ENCODE measurements at places on chromosomes 11 and 22.
A peak's percentile ranks its signal among the peaks of the same experiment; 100 is the strongest.

GRCh38 chr11:45652781-45653180 is 12.6 kb downstream of the CHST1 start:
- DNase-seq, result no peak

DNA sequence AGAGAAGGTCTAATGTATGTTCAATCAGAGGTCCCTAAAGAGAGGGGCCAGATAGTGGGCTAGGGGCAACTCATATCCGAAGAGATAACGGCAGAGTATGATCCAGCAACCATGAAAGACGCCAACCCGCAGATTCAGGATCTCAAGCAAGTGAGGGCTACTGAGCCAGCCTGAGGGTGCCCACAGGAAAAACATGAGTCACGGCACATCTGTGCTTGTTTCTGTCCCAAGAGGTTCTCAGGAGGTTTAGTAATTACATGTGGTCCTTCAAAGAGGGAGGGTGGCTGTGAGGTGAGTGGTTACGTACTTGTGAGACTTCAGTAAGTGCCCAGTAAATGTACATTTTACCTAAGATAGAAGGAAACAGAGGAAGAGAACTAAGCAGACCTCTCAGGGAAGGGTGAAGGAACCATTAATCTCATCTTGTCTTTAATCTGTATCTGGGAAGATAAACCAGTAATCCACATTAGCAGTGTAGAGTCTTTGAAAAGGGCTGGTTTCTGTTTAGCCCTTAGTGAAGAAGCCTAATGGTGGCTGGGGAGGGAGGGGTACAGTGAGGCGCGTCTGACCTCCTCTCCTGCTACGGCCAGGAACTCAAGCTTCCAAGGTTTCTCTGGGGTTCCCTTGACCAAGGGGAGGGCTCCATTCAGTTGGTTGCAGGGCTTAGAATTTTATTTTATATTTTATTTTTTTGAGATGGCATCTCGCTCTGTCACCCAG is 10.2 kb downstream of the SIRT3 start:
- peak; percentile 24 for DNase-seq

GRCh38 chr11:27011560-27012233 is 17.8 kb downstream of the FIBIN start:
- no peak for DNase-seq

- DNase-seq, result no peak
These were observed 123.3 kb upstream of the RCN1 start for GRCh38 chr11:31967404-31968130.

GRCh38 chr11:86482692-86483091 is 108.0 kb downstream of the CCDC81 start:
- no peak for DNase-seq

DNA sequence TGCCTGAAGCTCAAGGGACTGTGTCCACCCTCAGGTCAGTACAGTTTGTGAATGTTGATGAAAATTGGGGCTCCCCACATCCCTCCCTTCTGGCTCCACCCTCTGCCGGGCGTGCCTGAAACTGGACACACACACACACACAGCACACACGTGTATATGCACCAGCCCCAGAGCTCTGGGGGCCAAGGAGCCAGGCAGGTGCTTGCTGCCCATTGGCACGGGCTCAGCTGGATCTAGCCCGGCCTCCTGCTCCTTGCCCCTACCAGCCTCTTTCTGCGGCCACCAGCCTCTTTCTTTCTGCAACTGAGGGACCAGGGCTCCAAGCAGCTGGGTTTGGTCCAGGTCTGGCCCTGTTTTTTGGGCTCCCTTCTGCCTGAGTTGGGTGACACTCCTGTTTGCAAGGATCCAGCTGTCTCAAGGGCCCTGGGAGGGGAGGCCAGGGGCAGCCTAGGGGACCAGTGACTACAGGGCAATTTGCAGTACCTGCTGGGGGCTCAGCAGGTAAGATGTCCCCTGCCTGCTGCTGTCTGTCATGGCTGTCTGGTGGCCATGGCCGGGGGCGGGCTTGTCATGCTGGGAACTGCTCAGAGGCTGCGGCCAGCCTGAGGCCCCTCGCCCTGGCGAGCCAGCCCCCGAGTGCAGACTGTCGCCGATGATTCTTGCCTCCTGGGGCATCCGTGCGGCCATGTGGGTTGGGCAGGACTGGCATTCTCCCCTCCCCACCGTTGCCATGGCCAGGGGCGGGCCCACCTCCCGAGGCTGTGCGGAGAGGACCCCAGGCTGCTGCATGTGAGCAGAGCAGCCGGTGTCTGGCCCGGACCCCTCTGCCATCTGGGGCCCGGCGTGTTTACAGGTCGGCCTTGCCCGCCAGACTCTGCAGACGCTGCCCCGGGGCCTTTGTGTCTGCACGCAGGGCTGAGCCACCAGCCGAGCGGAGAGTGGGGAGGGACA is 51.5 kb upstream of the PPARA start:
- DNase-seq, result no peak

- no peak for DNase-seq
These were observed 736 bp downstream of the RDX start for GRCh38 chr11:110295531-110296225.

- no peak for DNase-seq
These were observed 5.0 kb upstream of the PARVG start for GRCh38 chr22:44175676-44176075.

- DNase-seq, result no peak
These were observed 28.5 kb downstream of the RCOR2 start for GRCh38 chr11:63888170-63889086.

- DNase-seq, result peak; percentile 53
These were observed 573 bp downstream of the PPFIA1 start for GRCh38 chr11:70270877-70271648.

DNA sequence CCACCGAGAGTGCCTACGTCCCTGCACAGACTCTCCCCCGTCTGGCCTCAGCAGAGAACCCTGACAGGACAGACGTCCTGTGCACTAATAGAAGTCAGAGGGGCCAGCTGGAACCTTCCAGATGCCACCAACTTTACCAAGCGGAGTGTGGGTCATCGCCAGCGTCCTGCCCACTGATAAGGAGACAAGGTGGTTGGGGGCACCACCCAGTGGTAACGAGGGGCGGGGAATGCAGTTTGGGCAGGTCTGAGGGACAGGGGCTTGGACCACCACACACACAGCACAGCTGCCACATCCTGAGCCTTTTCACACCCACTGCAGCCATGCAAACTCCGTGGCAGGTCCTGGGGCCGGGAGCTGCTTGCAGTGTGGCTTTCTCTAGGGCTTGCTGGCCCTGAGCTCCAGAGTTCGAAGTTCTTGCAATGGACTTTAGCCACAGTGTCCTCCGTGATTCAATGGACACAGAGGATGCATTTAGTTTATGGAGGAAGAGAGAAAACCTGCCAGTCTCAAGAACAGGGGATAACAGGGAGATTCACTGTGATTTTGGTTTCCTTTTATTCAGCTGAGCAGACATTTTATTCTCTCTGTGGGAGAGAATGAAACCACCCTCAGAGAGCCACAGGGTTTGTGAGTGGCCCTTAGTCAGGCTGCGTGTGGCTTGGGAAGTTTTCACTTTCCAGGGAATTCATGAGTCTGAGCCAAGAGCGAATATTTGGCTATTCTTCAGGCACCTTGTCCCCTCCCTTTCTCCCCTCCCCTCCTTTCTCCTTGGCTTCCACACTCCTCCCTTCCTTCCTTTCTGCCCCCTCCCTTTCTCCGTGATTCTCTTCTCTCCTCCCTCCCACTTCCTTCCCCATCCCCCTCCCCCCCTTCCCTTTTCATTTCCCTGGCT is 13.1 kb downstream of the MRGPRG start:
- DNase-seq, result no peak

DNA sequence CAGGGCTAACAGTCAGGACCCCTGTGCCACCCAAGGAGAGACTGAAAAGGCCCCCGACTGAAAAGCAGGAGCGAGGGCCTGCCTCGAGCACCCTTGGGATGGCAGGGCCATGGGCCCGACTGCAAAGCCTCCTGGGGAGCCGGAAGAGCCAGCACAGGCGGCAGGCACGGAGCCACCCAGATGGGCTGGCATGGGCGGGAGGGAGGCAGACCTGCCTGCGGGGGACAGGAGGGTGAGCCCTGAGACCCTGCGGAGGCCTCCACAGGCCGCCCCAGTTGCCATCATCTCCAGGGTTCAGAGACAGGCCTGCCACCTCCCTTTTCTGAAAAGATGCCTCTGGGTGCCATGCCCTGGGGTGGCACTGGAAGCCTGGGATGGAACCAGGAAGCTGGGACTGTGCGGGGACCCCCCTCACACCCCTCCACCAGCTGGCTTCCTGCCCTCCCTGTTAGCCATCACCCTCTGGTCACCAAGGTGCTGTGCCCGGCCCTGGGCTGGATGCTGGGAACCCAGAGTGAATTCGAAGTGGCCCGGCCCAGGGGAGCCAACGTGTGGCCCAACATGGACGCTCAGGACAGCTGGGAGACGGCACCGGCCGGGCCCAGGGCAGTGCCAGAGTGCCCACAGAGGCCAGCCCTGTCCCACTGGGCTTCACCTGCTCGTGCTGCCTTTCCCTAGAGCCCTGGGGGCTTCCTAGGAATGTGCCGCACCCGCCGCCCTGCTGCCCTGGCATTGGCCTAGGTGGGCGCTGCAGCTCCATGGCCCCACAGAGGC is 13.8 kb downstream of the TSPAN32 start:
- no peak for DNase-seq

DNA sequence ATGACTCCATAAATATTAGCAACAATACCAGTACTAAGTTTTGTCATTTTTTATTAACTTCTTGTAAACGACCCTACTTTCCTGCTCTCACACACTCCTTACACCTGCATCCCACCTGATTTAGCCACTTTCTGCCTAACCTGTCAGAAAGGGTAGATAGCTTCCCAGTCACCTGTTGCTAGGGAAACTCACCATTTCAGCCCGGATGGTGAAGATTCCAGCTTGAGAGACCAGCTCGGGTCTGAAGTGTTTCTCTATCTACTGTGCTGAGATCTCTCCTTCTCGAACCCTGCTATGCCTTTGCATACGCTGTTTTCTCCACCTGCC is at the start of gene PARVG:
TSS of gene PARVG (plus strand) at position 220 of the 327 bp plus-strand sequence. CDS start 2,405 bp downstream, outside the sequence.
- no peak for DNase-seq

DNA sequence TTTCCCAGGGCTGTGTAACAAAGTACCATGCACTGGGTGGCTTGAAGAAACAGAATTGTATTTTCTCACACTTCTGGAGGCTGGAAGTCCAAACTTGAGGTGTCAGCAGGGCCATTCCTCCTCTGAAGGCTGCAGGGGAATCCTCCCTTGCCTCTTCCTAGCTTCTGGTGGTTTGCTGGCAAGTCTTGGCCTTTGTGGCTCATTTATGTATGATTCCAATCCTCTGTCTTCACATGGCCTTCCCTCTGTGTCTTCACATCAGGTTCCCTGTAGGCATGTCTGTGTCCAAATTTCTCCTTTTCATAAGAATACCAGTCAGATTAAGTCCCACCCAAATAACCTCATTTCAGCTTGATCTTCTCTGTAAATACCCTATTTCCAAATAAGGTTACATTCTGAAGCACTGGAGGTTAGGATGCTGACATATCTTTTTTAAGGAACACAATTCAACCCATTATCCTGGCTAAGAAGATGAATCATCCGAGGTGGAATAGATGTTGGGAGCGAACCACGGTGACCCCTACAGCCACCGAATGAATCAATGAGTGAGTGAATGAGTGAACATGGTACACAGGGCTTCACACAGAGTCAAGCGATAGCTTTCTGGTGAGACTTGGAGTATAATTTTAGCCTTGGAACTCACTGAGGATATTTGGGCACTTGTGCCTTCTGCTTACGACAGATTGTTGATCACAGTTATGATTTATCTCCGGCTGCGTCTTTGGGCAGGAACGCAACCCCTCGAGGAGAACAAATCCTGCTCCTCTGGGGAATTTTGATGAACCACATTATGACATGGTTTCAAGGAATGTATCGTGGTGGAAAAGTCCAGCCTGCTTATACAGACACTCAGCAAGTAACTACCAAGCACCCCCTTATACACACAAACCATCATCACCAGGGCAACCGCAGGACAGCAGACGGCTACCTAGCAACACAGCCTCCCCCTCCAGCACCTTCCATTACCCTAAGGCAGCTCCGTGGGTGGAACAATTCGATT is 34.3 kb upstream of the MICAL2 start:
- DNase-seq, result no peak

DNA sequence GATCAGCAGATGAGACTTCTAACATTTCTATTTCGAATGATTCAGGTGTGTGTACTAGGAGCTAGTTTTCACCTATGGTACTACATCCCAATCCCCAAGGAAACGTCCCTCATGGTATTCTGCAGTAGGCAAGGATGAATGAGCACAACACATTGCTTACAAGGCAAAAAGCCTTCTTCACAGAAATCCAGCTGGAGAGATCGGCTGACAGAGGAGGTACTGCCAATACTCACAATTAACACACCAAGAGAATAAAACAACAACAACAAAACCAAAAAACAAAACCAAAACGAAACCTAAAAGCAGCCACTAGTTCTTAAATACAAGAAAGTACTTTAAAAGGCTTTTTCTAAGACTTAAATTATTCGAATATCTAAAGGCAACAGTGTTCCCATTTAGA is 101.4 kb downstream of the PICALM start:
- no peak for DNase-seq

DNA sequence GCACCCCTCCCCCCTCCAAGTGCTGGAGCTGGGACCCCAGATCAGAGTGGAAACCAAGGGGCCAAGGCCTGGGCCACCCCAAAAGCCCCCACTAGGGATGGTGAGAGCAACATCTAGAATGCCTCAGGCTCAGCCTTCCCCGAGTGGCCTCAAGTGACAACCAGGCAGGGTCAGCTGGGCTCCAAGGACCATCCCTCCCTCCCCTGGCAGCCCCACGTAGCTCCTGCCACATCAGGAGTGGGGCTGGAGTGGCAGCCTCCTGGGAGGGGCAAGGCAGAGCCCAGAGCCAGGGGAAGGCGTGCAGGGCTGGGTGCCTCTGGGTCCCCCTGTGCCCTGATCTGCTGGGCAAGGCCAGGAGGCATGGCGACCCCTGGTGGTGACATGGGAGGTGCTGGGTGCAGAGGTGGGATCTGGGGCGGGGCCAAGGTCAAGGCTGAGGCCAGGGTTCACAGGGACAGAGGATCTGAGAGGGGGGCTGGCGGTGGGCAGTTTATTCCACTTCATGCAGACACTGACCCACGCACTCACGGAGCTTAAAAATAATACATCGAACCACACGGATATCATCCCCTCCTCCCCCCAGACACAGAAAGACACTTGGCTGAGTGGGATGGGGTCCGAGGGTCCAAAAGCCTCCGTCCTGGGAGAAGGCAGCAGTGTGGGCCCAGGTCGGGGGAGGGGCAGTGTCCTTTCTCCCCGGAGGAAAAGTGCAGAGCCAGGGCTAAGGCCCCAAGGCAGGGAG is 15.8 kb upstream of the EHD1 start:
- peak; percentile 74 for DNase-seq

DNA sequence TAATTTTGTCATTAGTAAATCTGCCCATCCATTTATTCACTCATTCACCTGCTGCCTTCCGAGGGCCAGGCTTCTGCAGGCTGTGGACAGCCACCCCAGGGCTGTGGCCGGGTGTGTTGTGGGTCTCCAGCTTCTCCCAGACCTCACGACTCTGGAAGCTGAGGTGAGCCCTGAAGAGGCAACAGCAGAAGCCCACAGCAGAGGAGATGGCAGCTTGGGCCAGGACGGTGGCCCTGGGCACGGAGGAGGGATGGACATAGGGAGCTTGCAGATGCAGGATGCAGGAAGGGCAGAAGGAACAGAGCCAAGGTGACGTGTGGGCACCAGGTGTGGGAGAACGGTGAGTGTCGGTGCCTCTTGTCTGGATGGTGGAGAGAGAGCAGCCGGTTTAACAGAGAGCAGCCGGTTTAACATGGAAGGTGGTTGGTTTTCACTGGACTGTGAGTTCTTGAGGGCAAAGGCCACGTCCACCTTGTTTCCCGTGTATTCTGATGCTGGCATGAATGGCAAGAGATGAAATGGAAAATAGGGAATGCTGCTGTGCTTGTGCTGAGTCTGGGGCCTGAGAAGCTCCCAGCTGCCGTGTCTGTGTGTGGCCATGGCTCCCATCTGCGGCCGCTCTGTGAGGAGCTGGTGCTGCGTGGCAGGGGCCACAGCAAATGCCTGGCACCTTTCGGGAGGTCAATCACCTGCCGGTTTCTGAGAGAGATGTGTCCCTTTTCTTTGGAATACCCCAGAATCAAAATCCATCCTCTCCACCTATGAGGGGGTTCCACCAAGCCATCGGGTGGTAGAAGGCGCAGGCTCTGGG is 669.9 kb downstream of the BRD1 start:
- no peak for DNase-seq
